ENCODE measurements at places on chromosomes 1 and 21.

DNA sequence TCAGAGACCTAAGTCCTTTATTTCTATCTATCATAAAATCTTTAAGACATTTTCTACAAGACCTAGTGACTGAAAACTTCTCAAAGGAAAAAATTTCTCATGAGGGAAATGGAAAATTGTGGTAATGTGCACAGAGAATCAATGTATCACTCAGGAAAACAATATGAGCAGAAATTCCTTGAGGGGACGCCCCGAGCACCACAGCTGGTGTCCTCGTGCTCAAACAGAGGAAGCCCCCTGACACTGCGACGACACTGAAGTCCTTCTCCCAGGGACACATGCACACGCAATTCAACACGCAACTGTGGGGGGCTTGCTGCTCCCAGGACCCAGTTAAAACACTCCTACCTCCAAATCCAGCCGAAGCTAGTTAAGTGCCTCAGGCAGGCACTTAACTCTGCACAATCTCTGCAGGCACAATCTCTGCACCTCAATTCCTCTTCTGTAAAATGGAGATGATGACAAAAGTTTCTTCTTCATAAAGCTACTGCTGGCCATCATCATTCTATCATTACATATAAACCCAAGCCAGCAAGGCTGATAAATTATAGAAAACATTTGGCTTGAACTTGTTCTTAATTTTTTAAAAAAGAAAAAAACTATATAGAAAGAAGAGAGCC, 16.0 kb downstream of the ZBTB17 start:
- no peak for DNase-seq

DNA sequence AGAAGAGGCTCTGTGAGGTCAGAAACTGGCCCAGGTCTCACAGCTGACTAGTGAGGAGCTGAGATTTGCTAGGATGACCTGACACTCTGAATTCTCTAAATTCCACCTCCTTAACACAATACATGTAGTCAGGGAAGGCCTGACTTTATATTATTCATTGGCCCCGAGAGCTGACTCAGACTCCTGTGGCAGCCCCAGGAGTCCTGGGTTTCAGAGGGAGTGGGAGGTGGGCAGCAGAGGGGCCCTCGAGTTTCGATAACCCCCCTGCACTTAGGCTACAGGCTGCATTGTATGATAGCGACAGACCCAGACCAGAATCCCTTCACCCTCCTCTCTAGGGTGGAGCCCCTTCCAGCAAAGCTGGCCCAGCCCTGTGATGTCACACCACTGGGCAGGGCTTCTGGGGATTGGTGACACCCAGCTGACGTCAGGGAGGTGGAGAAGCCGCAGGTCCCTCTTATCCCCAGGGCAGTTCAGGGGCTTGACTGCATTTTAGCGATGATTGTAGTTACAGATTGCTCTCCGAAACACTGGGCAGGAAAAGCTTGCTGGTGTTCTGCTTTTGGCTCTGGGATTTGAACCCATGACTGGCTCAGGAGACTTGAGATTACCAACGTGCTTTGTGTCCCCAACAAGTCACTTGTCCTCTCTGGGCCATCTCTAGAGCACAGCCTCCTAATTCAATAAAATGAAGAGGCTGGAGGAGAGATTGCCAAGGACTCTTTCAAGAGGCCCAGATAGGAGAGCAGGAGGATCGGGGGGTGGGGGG, 17.0 kb upstream of the GPR37L1 start:
- DNase-seq: no peak

GRCh38 chr1:36775716-36776115, 258.6 kb downstream of the GRIK3 start:
- no peak for DNase-seq

GRCh38 chr1:184595596-184595995, 159.1 kb downstream of the EDEM3 start:
- peak; percentile 78 for DNase-seq

DNA sequence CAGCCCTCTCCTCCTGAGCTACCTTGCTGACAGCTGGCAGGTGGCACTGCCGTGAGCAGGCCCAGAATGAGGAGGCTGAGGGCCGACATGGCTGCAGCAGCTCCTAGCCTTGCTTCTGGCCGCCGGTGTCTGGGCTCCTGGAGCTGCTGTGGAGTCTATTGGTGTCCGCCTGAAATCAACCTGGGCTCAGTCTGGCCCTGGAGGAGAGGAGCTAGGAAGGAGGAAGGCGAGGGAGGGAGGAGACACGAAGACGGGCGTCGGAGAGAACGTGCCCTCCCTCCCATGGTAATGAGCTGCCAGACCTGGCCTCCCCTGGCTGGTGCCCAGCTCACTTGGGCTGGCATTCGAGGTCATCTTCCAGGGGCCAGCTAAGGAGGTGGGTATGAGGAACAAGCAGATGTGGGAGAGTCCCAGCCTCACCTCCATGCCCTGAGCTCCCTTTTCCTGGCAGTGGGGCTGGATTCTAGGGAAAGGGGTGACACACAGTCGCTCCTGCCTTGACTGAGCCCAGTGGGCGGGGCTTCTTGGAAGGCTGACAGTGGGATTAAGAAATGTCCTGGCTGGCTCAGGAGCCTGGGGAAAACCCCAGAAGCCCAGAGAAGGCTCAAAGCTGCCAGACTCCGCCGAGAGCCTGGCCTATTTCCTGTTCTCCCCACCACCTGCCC, at the start of gene PDZK1IP1:
TSS of gene PDZK1IP1 (minus strand) at position 193 of the 665 bp plus-strand sequence. CDS start at position 89, 104 bp downstream.
- DNase-seq: no peak

GRCh38 chr21:32572574-32573420, 12.5 kb downstream of the TCP10L start:
- no peak for DNase-seq

GRCh38 chr1:32899586-32900296, 1.4 kb downstream of the TMEM54 start:
- DNase-seq: no peak

DNA sequence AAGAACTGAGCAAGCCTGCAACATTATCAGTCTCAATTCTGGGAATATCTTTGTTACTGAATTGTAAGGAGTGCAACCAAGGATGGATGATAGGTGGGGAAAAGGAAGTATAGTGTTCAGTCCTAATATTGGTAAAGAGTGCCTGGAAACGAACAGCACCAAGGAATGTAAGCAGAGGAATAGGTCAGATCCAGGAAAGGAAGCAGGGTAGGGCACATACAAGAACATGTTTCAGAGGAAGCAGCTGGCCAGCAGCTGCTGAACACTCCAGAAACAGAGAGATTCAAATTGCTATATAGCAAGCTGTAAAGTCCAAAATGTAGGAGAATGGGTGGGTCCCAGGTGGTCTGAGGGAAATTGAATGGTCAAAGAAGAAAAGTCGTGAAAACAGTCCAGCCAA, 37.9 kb downstream of the CRB1 start:
- DNase-seq: no peak

DNA sequence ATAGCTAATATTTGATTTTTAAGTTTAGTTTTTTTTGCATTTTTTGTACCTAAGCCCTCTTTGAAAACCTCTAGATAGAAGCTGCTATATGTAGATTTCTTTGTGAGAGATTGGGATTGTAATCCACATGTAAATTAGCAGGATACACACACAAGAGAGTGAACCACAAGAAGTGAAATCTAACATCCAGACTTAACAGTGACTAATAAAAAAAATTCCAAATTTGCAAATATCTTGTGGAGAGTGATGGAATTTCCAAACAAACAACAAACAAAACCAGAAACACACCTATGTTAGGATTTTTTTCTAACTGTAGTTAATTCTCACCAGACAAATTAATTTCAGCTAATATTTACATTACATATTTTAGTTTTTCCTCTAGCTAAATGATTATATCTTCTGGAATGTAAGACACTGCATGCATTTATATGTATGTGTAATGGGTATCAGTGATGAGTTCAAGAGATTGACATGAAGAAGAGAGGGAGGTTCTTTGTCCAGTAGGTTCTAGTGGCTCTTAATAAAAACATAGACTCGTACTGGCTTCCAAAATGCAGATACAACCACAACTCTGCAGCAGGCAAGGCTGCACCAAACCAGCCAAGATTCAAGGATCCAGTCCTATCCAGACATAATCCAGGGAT, 12.8 kb downstream of the CLDN17 start:
- no peak for DNase-seq

GRCh38 chr1:206693029-206693428, 8.3 kb downstream of the MAPKAPK2 start:
- no peak for DNase-seq

DNA sequence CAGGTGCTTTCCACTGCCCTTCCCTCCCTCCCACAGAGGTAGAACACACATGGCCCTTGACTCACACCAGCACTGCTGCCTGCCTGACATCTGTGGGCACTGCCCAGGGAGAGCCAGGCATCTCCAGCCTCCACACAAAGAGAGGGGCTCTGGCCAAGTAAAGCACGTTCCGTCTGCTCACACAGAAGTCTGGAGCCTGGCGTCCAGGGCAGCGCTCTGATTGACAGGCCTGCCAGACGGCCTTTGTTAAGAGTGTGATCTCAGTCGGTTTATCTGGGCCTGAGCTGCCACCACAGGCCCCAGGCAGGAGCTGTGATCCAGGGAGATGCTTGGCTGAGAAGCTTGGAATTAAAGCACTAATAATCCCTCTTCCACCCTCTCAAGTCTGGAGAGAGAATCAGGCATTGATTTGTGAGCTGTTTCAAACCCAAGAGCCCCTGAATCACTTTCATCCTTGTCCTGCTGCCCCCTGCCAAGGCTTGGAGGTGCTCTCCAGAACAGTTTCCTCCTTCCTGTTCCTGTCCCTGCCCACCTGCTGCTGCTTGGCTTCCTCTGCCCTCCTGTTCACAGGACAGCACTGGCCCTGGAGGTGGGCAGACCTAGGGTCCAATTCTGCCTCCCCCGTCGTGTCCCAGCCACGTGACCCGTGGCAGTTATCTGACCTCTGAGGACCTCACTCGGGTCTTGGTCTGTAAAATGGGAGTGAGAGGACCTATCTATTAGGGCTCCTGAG, 3.7 kb downstream of the DMRTB1 start:
- no peak for DNase-seq

- DNase-seq: peak; percentile 83
These were observed 13.0 kb downstream of the FAM229A start for GRCh38 chr1:32349211-32349708.

DNA sequence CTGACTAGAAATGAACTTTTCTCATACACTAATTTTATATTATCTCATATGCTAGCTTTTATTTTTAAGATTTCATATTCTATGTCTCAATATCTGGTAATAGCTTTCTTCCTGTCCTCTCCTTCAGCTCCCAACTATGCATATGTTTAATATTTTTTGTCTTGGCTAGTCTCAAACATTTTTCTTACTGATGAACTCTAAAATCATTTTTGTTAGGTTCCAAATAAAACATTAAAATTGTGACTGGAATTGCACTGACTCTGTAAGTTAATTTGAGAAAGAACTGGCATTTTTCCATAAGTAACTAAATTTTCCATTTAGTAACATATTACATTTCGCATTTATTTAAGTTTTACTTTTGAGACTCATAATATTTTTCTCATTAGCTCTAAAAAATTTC, 368.5 kb upstream of the DPYD start:
- DNase-seq: no peak

GRCh38 chr21:32658524-32658923, 46.3 kb upstream of the CFAP298 start:
- no peak for DNase-seq

DNA sequence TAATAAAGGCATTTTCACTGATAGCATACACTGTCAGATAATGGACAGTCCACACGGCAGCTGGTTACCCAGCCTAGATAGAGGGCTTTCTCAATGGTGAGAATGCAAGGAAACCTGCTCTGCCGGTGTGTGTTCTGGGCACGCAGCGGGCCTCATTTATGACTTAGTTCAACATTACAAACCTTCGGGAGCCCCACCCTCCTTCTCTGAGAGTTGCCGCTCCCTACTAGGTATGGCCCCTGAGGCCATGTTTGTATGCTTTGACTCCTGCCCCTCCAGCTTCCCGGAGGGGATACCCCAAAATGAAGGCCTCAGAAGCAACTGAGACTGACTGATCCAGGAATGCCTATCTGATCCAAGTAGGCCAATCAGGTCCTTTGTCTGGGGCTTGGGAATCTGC, 17.2 kb upstream of the FABP3 start:
- no peak for DNase-seq

DNA sequence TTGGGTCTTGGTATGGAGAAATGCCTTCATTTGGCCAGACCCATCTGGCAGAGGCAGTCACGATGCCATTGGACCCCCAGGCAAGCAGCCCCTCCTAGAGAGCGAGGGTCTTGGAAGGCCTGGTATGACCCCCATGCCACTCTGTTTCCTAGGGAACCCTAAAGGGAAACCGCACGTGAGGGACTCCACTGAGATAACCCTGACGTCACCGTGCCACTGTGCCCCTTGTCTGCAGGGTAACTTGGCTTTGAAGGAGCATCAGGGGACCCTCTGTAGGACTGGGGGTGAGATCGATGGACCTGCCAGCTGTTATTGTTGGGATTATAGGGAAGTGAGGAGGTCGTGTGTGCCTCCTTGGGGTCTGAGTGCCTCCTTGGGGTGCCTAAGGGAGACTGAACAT, 34.5 kb downstream of the ABCG1 start:
- DNase-seq: no peak

DNA sequence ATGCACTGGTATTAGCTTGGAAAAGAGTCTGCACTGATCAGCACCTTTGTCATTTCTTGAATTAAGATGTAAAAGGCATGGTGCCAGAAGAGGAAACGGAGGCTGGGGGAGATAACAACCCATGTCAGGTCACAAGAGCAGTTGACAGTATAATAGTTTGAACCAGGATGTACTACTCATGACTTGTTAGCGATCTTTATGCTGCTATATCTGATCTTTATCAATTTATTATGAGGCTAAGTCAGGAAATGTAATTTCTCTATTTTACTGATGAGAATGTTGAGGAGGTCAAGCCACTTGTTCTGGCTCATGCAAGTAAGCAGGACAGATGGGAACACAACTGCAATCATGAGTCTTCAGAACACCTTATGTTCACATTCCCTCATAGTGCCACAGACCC, 41.4 kb downstream of the RGS5 start:
- DNase-seq: no peak

DNA sequence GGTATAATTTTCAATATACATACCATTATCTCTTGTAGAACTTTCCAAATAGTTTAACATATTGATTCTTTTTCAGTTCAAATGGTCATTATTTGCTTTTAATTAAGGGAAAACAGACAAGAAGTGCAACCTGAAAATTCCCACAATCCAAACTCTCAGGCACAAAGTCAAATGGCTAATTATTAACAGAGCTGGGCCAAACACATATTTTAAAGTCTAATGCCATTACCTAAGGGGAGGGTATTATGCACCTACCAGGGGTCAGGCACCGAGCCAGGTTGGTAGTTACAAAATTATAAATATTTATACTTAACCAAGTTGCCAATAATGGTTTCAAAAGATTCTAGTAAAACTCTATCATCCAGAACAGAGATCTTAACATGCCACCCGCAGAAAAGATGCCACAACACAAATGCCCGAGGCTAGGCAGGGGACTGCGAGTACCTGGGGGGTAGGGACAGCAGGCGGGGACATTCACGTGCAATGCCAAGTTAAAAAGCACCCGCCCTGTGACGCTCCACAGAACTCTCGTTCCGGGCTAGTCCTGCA, 15.0 kb downstream of the LBR start:
- DNase-seq: no peak

- no peak for DNase-seq
These were observed 15.8 kb downstream of the ADGRB2 start for GRCh38 chr1:31748365-31748764.

- DNase-seq: peak; percentile 58
These were observed 98.6 kb upstream of the LPGAT1 start for GRCh38 chr1:211928993-211929637.

GRCh38 chr21:45091550-45092322, 17.4 kb downstream of the ADARB1 start:
- DNase-seq: no peak

All from suppressor macrophage (primary cell).